ENCODE measurements at places on chromosomes 3 and 15. TPM values are rescaled to one million over a fixed set of nuclear protein-coding genes. Genes with fewer than 3 reads are reported as not detected.

KLHL25 gene
- 20.9 TPM for total RNA-seq

LHFPL4 gene
- total RNA-seq: 16.8 TPM

FILIP1L gene
- total RNA-seq: 29.5 TPM

HAPLN3 gene
- total RNA-seq: 17.2 TPM

MUSTN1 gene
- 12.0 TPM for total RNA-seq

MUC4 gene
- 5.8 TPM for total RNA-seq

SPESP1 gene
- total RNA-seq: 0.93 TPM

TMEM207 gene
- total RNA-seq: not detected

MYRIP gene
- total RNA-seq: 8.6 TPM

ZKSCAN7 gene
- total RNA-seq: 29.9 TPM

LXN gene
- 14.3 TPM for total RNA-seq

SPTBN5 gene
- 7.1 TPM for total RNA-seq

TRIM42 gene
- total RNA-seq: not detected

PPP1R14D gene
- total RNA-seq: not detected

GOLGA8S gene
- total RNA-seq: 0.82 TPM

BFSP2 gene
- 299 TPM for total RNA-seq

MAP2K5 gene
- 15.2 TPM for total RNA-seq

SLC2A2 gene
- not detected for total RNA-seq

ATP8B4 gene
- total RNA-seq: 9.3 TPM

PRSS50 gene
- total RNA-seq: 1.2 TPM

MEX3B gene
- 22.9 TPM for total RNA-seq

All from camera-type eye (tissue), 1 donor.